ENCODE measurements at places on chromosomes 2 and 18.

DNA sequence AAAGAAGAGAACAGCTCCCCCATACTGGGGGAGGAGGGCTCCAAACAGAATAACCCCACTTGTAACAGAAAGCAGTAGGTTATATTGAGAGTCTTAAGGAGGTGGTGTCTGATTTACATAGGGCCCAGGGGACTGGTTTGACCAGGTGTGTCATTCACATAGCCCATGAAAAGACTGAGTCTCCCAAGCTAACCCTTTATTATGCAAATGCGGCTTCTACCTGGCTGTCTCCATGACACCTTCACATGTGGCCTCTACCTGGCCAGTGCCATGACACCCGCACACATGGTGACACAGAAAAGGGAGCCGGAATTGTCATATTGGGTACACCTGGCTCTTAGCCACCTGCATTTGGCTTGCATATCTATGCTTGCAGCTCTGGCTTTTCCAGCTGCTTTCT, 1057.2 kb upstream of the PIK3C3 start:
- no peak for DNase-seq

- DNase-seq: no peak
Observed at GRCh38 chr18:79868168-79868784, 70.5 kb downstream of the KCNG2 start.

GRCh38 chr18:50594012-50594411, 34.1 kb downstream of the MAPK4 start:
- DNase-seq: no peak

DNA sequence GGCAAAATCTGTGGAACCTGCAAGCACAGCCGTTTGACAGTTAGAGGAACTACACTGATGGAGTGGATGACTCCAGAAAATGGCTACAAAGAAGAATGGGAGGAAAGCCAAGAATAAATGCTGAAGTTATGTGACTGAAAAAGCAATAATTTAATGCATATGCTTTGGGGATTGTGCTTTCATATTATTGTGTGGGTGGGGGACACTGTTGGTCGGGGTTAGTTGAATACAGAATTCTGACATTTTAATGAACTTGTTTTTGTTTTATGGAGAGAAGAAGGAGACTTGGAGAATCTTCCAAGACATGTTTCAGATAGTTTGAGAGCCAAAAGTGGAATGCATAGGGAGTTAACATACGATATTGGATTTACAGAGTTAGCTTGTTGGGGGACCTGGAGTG, 68.5 kb downstream of the NRP2 start:
- DNase-seq: no peak

DNA sequence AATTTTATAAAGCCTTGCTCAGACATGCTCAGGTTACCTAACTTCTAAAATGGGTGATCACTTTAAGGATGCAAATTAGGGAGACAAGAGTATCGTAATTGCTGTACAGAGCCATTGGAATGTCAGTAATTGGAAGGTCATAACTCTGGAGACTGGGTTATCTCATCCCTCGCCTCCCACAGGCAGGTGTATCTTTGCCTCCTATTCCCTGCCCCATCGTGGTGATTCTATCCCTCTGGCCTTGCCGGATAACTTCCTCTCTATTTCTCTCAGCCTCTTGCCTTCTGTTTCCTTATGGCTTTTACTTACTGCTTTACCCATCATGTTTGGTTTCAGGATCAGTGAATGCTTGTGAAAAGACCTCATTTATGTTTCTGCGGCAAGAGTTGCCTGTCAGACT, 2.5 kb downstream of the PDK1 start:
- no peak for DNase-seq

DNA sequence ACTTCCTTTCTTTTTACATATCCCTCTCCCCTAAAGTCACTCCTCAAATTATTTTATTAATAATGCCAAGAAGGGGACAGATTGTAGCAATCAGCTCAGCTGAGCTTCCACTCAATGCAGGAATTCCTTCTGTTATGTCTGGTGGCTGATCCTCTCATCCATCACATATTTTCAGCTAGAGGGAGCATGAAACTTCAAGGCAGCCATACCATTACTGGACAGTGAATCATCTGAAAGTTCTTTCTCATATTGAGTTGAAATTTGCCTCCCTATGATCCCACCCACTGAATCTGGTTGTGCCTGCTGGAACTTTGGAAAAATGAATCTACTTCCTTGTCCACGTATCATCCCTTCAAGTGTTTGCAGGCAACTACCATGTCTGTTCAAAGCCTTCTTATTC, 11.2 kb downstream of the ZNF385B start:
- no peak for DNase-seq

DNA sequence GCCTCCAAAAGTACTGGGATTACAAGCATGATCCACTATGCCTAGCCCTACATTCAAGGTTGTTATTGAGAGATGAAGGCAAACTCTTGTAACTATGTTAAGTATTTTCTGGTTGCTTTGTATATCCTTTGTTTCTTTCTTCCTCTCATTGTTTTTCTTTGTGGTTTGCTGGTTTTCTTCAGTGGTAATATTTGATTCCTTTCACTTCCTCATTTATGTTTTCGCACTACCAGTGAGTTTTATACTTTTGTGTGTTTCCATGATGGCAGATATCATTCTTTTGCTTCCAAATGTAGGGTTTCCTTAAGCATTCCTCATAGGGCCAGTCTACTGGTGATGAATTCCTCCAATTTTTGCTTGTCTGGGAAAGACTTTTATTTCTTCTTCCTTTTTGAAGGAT, 90.2 kb downstream of the NCK2 start:
- no peak for DNase-seq

GRCh38 chr2:240639566-240639965, 14.3 kb downstream of the GPR35 start:
- DNase-seq: no peak

DNA sequence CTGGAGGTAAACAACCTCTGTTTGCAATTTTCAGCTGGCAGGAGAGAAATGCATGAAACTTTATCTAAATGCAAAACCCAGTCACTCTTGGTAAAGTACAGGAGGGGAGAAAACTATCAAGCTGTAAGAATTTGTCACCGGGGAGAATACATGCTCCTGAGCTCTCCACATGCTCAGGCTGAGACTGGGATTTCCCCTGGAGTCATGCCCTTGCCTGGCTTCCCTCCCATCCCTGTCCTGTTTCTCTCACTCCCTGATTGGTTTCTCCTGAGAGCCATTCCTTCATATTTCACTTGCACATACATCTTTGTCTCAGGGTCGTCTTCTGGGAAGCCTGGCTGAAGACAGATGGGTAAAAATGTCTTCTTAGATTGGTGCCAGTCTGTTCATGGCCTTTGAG, 52.9 kb upstream of the SPATS2L start:
- no peak for DNase-seq

DNA sequence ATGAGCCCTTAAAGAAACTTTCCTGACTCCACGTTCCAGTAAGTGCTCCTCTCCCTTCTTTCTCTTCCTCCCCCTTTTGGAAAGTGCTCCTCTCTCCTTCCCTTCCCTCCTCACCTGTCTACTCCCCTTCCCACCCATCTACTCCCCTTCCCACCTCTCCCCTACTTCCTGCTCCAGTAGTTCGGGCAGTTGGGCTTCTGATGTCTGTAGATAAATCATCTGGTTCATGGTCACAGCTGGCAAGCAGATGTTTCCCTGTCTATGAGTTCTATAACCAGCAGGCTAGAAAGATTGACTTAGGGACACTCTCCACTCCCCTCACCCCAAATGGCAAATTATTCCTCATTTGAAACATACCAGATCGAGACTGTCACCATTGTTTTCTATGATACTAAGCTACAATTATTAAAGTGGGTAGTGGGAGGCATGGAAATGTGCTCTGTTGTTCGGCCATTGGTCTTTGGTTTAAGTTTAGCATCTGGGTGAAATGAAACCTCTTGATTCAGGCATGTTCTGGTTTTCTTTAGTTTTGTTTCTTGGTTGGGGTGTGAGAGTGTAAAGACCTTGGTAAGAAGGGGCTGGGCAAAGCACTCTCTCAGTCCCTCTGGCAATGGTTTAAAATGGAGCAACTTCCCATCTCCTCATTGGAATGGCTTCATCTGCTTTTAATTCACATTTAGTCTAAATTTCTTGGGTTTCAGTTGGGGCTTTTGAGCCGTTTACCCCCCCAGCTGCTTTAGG, 413.2 kb upstream of the SPRED2 start:
- DNase-seq: no peak

DNA sequence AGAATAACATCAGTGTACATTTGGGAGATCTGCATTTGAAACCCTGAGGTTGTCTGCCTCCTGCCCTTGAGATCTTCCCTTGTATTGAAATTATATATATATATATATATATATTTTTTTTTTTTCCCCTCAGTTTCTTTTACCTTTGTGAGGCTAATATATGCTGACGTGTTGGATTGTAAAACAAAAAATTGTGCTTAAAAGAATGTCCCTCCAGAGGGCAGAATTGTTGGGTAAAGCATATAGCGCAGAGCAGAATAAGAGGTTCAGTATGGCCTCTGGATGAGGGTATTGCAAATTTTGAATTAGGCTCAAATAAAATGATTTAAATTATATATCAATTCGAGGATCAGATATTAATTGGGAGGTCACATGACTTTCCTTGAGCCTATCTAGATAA, 12.4 kb downstream of the NABP1 start:
- DNase-seq: no peak

GRCh38 chr2:156343940-156344301, 11.4 kb upstream of the NR4A2 start:
- DNase-seq: no peak

DNA sequence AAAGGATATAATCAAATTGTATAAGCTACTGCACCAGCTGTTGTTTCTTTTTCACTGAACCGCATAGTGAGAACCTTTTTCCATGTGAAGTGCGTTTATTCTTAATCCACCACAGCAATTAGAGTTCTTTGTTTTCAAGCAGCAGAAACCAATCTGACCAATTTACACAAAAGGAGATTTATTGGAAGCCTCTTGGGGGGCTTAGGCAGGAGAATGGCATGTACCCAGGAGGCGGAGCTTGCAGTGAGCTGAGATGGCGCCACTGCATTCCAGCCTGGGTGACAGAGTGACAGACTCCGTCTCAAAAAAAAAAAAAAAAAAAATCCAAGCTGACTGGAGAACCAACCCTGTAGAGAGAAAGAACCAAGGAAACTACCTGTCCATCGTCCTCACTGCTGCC, 10.0 kb downstream of the ADNP2 start:
- DNase-seq: no peak

- DNase-seq: no peak
Observed at GRCh38 chr2:106181064-106181463, 13.0 kb downstream of the UXS1 start.

- DNase-seq: no peak
Observed at GRCh38 chr2:233845301-233846060, 8.9 kb downstream of the HJURP start.

GRCh38 chr2:241007880-241008710, 9.7 kb downstream of the SNED1 start:
- DNase-seq: no peak

GRCh38 chr2:147872967-147873366, 28.1 kb downstream of the ACVR2A start:
- DNase-seq: no peak

GRCh38 chr2:214593727-214594126, 182.9 kb downstream of the VWC2L start:
- DNase-seq: no peak

DNA sequence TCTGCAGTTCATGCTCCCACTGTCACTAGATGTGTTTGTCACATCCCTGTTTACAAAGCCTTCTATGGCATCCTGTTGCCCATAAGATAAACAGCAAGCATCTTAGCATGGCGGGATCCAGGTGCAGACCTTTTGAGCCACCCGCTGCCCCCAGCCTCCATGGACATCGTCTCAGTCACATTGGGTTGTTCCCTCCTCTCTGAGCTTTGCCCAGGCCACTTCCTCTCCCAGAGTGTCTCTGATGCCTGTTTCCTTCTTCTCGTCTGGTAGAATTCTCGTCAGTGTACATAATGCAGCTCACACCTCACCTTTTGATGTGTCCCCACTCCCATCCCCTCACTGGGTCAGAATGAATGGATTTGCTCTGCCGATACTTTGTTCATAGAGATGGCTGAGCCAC, 239.0 kb upstream of the APCDD1 start:
- DNase-seq: no peak

DNA sequence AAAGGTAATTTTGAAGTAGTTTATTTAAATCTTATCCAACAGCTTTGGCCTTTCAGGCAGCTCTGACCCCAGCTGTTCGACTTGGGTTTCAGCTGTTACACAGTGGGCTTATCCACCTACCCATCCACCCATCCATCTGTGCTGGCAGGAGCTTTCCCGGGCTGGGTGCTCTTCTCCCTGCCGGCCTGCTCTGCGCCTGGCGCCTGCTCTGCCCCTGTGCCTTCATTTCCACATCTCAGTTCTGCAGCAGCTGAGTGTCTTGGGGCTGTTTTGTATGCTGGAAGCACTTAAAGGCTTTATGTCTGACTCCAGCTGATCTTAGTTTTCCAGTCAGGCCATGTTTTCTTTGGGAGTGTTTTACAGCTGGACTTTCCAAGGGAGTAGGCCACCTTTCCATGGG, 24.2 kb downstream of the LDLRAD4 start:
- no peak for DNase-seq

GRCh38 chr2:39568561-39569006, 97.1 kb upstream of the TMEM178A start:
- DNase-seq: no peak

GRCh38 chr2:3282056-3282998, 95.3 kb downstream of the EIPR1 start:
- no peak for DNase-seq

DNA sequence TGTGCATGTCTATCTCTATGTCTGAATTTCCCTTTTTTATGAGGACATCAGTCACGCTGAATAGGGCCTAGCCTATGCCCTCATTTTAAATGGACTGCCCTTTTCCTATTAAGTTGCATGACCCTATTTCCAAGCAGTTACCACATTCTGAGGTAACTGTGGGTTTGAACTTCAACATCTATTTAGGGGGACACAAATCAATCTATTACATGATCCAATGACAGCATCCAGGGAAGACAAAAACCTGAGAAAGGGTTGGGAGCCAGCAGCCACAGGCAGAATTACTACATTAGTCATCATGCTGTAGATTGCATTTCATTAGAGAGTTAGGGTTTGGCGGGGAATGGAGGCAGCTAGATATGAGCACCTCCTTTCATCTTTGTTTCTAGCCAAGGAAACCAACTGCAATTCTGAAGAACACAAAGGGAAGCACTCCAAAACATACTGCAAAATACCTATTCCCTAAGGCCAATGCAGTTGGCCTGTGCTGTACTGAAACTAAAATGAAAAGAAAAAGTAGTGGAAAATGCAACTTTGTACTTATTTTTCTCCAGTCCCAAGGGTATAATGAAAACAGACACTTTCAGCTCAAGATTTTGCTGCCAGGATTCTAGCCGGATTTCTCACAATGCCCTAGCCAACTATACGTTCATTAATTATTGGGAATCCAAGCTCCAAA, 40.4 kb upstream of the C1D start:
- DNase-seq: no peak

- DNase-seq: no peak
Observed at GRCh38 chr2:241399941-241400922, 44.1 kb downstream of the FARP2 start.
